ENCODE measurements at places on chromosomes 12 and 14.

DNA sequence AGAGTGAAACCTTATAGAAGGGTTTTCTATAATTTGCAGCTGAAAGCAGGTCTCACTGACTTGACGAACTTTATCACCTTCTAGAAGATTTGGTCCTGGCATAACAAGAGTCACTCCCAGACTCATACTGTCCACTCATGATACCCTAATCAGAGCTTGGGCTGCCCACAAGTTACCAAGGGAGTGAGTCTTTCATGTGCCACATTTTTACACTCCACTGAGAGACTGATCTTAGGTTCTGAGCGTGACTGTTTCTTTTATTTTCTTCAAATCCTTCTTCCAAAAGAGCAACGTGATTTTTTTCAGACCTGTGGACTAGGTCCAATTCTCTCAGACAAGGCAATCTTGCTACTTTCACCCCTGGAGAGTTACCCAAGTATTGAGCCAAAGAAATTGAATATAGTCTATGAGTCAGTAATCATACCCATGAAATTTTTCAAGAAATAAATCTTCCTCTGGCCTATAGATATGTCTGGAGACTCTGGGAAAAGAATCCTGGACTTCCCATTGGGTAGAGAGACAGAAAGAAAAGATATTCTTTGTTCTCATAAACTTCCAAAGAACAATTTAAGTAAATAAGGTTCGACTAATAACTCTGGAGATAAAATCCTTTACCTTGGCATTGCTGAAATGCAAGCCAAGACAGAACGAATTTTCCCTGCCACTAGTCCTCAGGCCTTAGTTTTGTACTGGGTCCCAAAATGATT lies 26.9 kb downstream of the SIX1 start:
- no peaks in the 10 kb centered on the region for H3K36me3 ChIP-seq
- no peaks in the 10 kb centered on the region for H3K27me3 ChIP-seq
- no peak for DNase-seq
- H3K27ac ChIP-seq = no peak overlapping the region
- no peaks in the 10 kb centered on the region for H3K4me1 ChIP-seq

- H3K27me3 ChIP-seq = no peaks in the 10 kb centered on the region
- no peaks in the 10 kb centered on the region for H3K36me3 ChIP-seq
- no peak overlapping the region for H3K4me3 ChIP-seq
- H3K27ac ChIP-seq = no peak overlapping the region
- DNase-seq = no peak
- no peaks in the 10 kb centered on the region for H3K4me1 ChIP-seq
These were observed 55.7 kb downstream of the LIN52 start for GRCh38 chr14:74140374-74140850.

- no peaks in the 10 kb centered on the region for H3K36me3 ChIP-seq
- no peak for DNase-seq
- no peaks in the 10 kb centered on the region for H3K4me1 ChIP-seq
- no peaks in the 10 kb centered on the region for H3K27me3 ChIP-seq
These were observed 238.8 kb downstream of the PPFIA2 start for GRCh38 chr12:81520064-81520945.

- H3K4me1 ChIP-seq = peaks cover 15% of the 10 kb centered on the region
- no peak for DNase-seq
- H3K4me3 ChIP-seq = no peak overlapping the region
- H3K27me3 ChIP-seq = no peaks in the 10 kb centered on the region
These were observed 35.9 kb upstream of the CLIP1 start for GRCh38 chr12:122458105-122459035.

DNA sequence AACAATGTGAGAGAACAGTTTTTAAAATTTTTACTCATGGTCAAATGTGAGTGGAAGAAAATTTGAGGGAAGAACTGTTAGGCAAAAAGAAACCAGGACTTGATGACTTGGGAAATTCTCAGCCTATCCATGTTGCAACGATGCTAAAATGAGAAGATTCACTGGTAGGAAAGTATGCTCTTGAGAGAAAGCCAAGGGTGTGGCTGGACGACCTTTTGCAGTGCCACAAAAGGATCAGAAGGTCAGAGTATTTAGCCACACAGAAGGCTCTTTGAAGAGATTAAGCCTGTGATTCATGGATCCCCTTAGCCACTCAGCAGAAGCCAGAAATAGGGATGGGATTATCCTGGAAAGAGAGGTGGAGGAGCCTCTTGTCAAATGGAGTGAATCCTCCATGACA lies 336.8 kb downstream of the LRIG3 start:
- H3K27me3 ChIP-seq = no peaks in the 10 kb centered on the region
- H3K36me3 ChIP-seq = no peaks in the 10 kb centered on the region
- H3K4me1 ChIP-seq = no peaks in the 10 kb centered on the region
- DNase-seq = no peak
- H3K4me3 ChIP-seq = no peak overlapping the region

GRCh38 chr12:105956662-105957457 lies 181.9 kb downstream of the NUAK1 start:
- no peaks in the 10 kb centered on the region for H3K27me3 ChIP-seq
- no peak for DNase-seq
- H3K36me3 ChIP-seq = no peaks in the 10 kb centered on the region
- H3K4me3 ChIP-seq = no peak overlapping the region
- H3K27ac ChIP-seq = no peak overlapping the region

DNA sequence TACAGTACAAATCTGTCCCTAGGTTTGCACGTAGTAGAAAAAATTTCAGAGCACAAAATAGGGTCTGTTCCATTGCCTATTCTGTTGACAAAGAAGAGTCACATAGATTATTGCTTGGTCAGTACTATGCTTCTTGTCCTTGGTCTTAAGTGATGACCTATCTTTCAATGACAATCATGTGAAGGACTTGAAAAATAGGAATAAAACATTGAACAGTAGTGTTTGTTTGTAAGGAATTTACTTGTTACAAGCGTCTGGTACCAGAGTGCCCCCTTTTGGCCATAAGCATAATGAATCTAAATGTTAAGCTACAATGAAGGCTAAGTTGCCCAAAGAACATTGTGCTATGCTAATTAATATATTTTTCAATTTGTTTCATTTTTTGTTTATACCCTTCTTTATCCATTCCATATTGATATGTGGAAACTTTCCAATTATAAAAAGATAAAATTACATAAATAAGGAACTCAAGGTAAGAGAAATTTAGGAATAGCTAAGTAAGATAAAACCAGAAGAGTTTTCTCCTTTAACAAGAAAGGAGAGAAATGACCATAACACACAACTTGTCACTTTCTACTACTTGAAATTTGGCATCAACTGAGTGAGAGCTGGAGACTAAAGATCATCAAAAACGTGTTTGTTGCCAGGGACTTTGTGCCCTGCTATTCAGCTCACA lies 204.7 kb downstream of the EPS8 start:
- H3K4me1 ChIP-seq = no peaks in the 10 kb centered on the region
- no peak for DNase-seq
- 0 out of 2 replicates have a peak, but pooled peaks cover 1% of the 10 kb centered on the region for H3K27me3 ChIP-seq
- no peak overlapping the region for H3K4me3 ChIP-seq
- H3K36me3 ChIP-seq = no peaks in the 10 kb centered on the region

DNA sequence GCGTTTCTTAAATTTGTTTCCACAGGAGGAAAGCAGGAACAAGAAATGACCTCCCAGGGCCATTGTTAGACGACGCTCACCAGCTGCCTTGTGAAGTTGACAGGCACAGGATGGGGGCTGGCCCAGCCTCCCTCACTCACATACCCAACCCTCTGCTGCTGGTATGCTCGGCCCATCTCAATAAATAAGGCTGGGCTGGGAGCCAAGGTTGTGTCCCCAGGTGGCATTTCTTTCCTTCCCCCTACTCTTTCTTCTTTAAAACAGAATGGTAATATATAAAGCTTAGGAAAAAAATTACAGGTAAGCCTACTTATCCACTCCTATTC lies 93.0 kb downstream of the ACTN1 start:
- H3K27ac ChIP-seq = no peak overlapping the region
- H3K27me3 ChIP-seq = no peaks in the 10 kb centered on the region
- no peaks in the 10 kb centered on the region for H3K36me3 ChIP-seq
- no peak overlapping the region for H3K4me3 ChIP-seq

DNA sequence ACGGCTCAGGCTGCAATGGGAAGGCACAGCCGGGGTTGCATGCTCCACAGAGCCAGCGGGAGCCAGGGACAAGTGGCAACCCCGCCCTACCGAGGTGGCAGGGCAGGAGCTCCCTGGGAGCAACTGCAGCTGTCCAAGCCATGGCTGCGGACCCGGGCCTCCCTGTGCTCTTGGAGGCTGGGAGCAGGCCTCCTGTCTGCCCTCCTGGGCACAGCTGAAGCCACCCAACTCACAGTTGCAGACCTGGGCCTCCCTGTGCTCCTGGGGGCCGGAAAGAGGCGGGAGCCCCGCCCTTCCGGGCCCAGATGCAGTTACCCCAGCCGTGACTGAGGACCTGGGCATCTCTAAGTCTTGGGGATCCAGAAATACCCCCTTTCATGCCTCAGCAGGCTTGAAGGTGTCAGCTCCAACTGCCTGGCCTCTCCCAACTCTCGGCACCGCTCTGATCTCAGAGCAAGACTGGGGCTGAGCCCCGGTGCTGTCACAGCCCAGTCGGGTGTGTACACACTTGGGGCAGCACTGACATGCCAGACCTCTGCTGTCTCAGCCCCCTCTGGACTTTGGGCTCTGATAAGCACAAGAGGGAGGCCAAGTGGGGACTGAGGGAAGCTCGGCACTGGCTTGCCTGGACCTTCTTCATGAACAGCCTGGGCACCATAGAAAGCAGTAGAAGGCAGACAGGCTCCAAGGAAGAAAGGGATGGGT lies 7.5 kb upstream of the RASSF9 start:
- H3K36me3 ChIP-seq = no peaks in the 10 kb centered on the region
- H3K27me3 ChIP-seq = no peaks in the 10 kb centered on the region
- no peak for DNase-seq
- no peak overlapping the region for H3K4me3 ChIP-seq
- no peaks in the 10 kb centered on the region for H3K4me1 ChIP-seq
- H3K27ac ChIP-seq = no peak overlapping the region

GRCh38 chr14:80586131-80586530 lies 355.4 kb downstream of the CEP128 start:
- no peak for DNase-seq
- no peaks in the 10 kb centered on the region for H3K36me3 ChIP-seq
- no peak overlapping the region for H3K4me3 ChIP-seq
- no peak overlapping the region for H3K27ac ChIP-seq
- no peaks in the 10 kb centered on the region for H3K27me3 ChIP-seq

- H3K4me1 ChIP-seq = peaks cover 9% of the 10 kb centered on the region
- H3K27me3 ChIP-seq = no peaks in the 10 kb centered on the region
- no peak for DNase-seq
- no peak overlapping the region for H3K27ac ChIP-seq
- H3K36me3 ChIP-seq = no peaks in the 10 kb centered on the region
These were observed 100.4 kb downstream of the HMGA2 start for GRCh38 chr12:65924716-65925115.

Measured in GM12878 (cell line).